ENCODE measurements at places on chromosomes 16 and 17.

DNA sequence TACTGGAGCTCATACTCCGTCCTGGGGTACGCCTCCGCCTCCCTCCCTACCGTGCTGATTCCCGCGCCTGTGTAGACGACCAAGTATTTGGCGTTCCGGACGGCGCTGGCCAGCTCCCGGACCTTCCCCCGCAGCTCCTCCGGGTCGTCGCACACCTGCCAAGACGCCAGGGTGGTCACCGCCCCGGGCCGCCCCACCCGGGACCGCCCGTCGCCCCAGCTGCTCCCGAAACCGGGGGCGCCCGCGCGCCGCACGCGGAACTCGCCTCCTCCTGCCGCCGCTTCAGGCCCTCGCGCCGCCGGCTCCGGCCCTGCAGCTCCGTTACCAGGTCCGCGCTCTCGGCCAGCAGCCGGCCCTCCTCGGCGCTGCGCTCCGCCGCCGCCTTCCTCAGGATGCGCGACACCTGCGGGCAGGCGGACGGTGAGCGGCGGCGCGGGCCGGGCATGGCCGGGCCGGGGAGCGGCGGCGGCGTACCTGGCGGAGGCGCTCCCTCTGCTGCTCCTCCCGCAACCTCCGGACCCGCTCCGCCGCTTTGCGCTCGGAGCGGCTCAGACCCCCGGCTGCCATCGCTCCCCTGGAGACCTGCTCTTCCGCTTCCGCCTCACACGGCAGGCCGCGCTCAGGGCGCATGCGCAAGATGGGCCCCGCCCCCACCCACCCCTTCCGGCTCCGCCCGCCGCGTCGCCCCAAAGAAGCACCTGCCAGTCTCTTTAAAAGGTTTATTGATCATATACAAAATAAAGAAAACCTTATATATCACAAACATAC, at the start of gene SIRT7:
SIRT7 (minus strand) TSS at position 612 of the 768 bp plus-strand sequence; CDS start at position 567, 45 bp downstream.
- DNase-seq, result peak; percentile 87

GRCh38 chr17:6548578-6549330, 7.6 kb downstream of the PITPNM3 start:
- no peak for DNase-seq

- DNase-seq, result no peak
These were observed 30.7 kb upstream of the PIK3R6 start for GRCh38 chr17:8898126-8898525.

GRCh38 chr16:19697756-19698318, 20.2 kb downstream of the KNOP1 start:
- no peak for DNase-seq

GRCh38 chr17:66344473-66344872, 42.1 kb downstream of the PRKCA start:
- no peak for DNase-seq

DNA sequence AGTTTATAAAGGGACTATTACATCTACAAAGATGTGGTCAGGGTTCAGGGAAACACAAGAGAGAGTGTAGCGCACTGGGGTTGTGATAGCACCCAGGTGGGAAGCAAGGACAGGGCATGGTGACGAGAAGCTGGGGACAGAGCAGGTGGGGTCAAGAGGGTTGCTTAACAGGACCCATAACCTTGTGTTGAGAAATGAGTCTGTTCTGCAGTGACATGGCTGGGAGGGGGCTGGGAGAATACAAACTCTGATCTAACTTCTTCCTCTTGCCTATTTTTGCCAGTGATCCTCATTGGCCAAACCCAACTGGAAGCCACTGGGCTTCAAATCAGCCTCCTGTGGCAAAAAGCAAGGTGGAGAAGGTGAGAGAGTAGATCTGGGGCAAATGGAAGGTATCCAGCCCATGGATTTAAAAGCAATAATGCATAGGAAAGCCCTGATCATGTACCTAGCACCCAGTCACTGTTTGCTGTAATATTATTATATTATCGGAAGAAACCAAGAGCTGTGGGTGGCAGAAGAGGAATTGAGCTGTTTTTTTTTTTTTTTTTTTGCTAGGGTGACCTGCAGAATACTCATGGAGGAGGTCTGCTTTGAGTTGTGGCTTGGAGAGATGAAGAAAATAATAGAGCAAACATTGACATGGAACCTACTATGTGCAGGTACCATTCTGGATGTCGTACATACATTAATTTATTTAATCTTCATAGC, 76.9 kb upstream of the ZFHX3 start:
- no peak for DNase-seq

- DNase-seq, result peak; percentile 19
These were observed 16.8 kb upstream of the DRG2 start for GRCh38 chr17:18070861-18071340.

- DNase-seq, result peak; percentile 65
These were observed 45.1 kb downstream of the BAIAP2 start for GRCh38 chr17:81080019-81080418.

DNA sequence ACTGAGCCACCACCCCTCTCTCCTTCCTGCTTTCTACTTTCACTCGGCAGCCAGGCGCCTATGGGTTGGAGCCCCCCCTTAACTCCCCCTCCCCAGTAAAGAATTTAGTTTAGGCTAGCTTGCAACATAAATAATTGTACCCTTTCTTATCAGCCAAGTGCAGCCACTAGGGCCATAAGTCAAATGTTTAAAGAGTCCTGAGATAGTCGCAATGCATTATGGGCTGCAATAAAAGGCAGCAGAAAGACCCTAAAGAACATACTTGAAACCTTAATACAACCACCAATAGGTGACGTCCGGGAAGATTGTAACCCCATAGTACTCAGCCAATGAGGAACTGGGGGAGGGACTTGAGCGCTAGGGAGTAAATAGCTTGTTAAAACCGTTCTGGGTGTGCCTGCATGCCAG, 40.5 kb downstream of the C16orf82 start:
- no peak for DNase-seq

DNA sequence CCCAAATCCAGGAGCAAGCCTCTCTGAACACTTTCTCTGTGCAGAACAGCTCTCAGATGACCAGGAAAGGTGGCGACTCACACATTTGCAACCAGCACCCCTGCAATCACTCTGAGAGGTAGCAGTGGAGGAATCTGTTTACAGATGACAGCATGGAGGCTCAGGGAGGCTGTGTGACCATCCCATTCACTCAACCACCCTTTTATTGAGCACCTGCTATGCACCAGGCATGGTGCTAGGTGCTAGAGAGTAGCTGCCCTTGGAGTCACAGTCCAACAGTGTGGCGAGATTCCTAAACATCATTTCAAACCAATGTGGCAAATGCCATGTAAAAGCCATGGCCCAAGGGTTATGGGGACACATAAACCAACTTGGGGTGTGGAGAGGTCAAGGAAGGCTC, 1.5 kb upstream of the ITGB4 start:
- no peak for DNase-seq

- no peak for DNase-seq
These were observed 124.2 kb downstream of the PARN start for GRCh38 chr16:14505846-14506245.

- no peak for DNase-seq
These were observed 37.4 kb downstream of the AXIN2 start for GRCh38 chr17:65523853-65524664.

GRCh38 chr17:73010414-73010813, 82.1 kb downstream of the SLC39A11 start:
- DNase-seq, result peak; percentile 28

DNA sequence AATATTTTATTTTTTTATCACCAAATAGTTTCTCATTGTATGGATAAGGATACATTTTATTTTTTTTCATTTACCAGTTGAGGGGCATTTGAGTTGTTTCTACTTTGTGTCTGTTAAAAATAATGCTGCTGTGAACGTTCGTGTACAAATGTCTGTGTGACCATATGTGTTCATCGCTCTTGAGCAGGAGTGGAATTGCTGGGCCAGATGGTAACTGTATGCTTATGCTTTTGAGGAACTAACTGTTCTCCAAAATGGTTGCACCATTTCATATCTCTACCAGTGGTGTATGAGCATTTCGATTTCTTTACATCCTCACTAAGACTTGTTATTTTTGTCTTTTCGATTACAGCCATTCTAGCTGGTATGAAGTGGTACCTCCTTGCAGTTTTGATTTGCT, 212.5 kb upstream of the N4BP1 start:
- DNase-seq, result no peak

DNA sequence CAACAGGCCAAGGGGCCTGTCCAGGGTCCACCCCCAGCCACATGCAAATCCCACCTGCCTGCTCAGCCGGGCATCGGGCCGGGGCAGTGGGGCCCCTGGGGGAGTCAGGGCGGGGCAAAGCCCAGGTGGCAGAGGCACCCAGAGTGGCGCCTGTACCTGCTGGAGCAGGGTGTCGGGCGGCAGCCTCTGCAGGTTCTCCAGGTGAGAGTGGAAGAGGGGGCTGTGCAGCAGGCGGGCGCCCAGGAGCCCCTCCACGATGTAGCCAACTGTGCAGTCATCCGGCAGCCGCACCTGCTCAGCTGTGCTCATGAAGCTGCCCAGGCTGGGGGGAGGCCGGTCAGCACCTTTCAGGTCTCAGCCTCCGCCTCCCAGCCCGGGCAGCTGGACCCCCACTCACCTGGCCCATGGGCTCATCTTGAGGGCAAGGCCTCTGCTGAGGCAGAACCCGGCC, 2.1 kb downstream of the RFNG start:
- no peak for DNase-seq

DNA sequence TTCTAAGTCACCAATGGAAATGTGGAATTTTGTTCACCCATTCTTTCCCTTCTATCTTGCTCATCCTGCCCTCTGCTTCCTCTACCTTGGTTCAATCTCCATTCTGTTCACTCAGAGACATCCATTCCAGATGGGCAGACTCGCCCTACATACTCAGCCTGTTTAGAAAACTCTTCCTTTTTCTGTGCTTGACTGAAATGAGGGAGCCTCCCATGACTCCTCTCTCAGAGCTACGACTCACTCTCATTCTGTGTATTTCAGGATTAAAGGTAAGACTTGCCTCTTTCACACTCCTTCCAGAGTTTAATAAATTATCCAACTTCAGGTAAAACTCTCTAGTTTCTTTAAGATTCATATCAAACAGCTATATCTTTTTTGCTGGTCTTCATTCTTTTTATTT, 182.8 kb downstream of the HS3ST3A1 start:
- no peak for DNase-seq

DNA sequence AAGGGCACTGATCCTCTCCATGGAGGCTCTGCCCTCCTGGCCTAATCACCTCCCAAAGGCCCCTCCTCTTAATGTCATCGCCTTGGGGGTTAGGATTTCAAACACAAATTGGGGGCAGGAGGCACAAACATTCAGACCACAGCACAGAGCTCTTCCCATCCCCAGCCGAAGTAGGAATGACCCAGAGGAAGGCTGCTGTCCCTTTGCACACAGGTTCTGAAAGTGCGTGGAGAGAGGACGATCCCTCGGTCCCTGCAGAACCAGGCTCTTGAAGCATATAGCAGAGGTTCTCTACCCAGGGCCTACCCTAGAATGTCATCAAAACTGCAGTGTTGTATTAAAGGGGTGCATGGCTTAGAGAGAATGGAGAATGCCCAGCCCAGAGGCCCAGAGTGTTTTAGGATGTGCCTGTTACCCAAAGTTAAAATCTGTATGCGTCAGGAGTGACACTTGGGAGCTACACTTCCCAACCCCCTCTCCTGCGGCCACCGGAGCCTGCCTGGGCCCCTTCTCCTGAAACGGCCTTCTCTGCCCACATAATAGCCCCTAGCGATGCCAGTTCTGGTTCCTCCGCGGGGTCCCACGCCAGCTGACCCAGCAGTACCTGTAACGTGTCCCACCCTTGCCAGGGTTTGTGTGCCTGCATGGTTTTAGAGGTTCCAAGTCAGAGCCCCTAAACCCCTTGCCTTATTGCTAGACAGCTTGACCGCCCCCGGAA, 159.5 kb upstream of the CACNG5 start:
- no peak for DNase-seq

DNA sequence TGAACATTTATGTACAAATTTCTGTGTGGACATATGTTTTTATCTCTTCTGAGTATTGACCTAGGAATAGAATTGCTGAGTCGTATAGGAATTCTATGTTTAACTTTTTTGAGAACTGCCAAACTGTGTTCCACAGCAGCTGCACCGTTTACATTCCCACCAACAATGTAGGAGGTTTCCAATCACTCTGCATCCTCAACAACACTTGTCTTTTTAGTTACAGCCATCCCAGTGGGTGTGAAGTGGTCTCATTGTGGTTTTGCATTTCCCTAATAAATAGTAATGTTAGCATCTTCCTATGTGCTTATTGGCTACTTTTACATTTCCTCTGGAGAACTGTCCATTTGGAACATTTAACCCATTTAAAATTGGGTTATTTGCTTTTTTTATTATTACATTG, 36.6 kb upstream of the NACA2 start:
- no peak for DNase-seq

- no peak for DNase-seq
These were observed 71.3 kb downstream of the AMFR start for GRCh38 chr16:56354016-56354415.

GRCh38 chr17:40076591-40076990, 13.8 kb downstream of the THRA start:
- DNase-seq, result no peak

DNA sequence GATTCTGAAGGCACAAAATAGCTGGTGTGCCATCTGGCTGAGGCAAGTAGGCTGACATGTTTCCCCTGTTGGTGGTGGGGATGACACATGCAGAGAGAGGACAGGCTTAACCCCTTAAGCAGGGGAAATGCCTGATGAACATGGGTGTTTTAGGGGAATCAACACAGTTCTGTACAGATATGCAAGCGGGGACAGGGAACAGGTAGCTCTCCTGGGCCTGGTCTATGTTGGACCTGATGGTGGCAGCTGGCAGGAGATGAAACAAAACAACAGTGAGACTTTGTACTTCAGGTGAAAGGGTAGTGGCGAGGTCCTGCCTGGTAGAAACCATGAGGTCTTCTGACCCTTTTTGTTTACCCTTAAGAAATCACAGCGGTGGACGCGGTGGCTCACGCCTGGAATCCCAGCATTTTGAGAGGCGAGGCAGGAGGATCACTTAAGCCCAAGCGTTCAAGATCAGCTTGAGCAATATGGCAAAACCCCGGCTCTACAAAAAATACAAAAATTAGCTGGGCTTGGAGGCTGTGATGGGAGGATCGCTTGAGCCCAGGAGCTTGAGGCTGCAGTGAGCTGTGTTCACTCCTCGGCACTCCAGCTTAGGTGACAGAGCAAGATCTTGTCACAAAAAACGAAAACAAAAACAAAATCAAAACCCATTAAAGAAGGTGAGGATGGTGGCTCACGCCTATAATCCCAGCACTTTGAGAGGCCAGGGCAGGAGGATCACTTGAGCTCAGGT, 10.5 kb downstream of the OR1F1 start:
- no peak for DNase-seq

GRCh38 chr17:2909846-2910234, 113.6 kb downstream of the RAP1GAP2 start:
- no peak for DNase-seq

DNA sequence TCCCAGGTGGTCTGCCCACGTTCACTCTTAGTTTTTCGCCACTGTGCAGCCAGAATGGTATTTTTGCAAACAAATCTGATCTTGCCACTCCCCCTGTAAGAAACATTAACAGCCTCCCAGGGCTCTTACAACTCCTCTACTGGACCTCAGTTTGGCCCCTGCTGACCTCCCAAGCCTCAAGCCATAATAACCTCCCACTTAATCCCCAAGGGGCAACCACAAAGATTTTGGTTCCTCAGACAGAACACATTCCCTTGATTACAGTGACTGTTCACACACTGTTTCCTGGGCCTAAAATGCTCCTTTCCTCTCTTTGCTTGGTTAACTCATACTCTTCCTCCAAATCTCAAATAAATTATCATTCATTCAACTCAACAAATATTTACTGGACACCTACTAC, 21.5 kb upstream of the CD300E start:
- DNase-seq, result no peak

GRCh38 chr17:2092253-2092652, 37.4 kb downstream of the HIC1 start:
- DNase-seq, result no peak

All from NCI-H1417 (cell line).